Temporal lobe (tissue), 4 donors: ENCODE measurements at places on chromosomes 4 and X. TPM values are rescaled to one million over a fixed set of nuclear protein-coding genes. Genes with fewer than 3 reads are reported as not detected.

Gene GRSF1
- total RNA-seq, result 42.8 TPM

Gene CDS1
- total RNA-seq, result 6.6 TPM

Gene RHOXF2
- total RNA-seq, result not detected

Gene F8A3
- 1.5 TPM for total RNA-seq
